Activated CD4-positive, alpha-beta memory T cell treated with anti-CD3 and anti-CD28 coated beads, Interleukin-2, amount 10 ng/mL, durations not matched to agents 7 days and 5 days (primary cell): ENCODE measurements at places on chromosomes 1 and 21. TPM values are rescaled to one million over a fixed set of nuclear protein-coding genes. Genes with fewer than 3 reads are reported as not detected.
A peak's percentile ranks its signal among the peaks of the same experiment; 100 is the strongest.

DNA sequence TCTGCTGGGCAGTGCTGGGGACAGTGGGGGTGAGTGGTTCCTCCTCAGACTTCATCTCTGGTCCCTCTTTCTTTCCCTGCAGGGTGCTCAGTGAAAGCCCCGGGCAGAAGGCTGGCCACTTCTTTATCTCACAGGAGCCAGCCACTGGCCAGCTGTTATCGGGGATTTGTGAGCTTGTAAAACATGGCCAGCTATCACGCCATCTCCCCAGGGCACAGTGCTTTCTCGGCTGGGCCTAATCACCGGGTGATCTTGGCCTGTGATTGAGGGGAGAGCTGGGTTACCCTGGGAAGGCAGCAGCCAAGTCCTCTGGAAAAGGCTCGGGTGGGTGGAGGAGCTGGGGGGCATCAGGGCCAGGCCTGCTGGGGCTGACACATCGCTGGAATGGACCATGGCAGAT, 83.0 kb downstream of the IGSF21 start:
- no peak for DNase-seq

DNA sequence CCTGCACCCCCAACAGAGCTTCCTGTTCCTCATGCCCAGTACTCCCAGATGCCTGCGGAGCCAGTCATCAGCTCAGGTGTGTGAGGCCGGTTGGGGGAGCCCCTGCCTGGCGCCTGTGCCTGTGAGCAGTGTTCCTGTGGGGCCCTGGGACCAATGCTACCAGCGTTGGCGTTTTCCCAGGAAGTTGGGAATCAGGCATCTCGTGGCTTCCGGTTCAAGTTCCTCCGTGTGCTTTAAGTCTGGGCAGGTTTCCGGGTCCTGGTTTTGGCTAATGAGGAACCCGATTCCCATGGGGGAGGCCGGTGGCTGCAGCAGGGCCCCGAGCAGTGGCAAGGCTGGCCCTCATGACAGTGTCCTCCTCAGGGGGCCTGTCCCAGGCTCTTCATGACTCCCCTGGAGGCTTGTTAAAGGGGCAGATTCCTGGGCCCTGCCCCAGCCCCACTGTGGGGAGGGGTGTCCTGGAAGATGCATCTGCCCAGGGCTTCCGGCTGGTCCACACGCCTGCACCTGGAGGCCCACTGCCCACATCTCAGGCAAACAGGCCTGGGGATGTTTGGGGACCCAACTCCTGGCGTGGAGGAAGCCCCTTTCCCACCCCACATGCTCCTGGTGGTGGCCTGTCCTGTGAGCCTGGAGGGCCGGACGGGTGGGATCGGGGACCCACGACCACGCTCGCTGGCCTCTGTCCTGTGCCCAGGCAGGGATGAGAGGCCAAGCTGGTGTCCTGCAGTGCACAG, 26.2 kb downstream of the TP73 start:
- DNase-seq, result no peak

DNA sequence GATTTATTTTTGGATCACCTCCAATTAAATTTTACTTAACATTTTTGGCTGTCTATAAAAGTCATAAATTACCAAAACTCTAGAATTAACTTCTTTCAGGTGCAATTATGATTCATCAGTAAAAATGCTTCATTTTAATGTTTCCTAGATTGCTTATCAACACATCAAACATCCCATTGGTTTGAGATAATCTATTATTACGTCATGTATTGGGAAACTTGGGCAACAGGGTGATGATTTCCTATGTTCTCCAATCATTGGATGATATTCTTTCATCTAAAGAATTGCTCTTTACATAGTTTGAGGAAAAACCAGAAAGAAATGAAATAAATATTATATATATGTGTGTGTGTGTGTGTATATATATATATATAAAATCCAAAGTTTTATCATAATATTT, 76.8 kb upstream of the KCNJ6 start:
- no peak for DNase-seq

- no peak for DNase-seq
Observed at GRCh38 chr1:180123463-180123936, 31.2 kb upstream of the QSOX1 start.

GRCh38 chr1:160799641-160800040, 3.7 kb downstream of the LY9 start:
- no peak for DNase-seq

GRCh38 chr1:100353988-100354387, 1.7 kb downstream of the CDC14A start:
- DNase-seq, result no peak

DNA sequence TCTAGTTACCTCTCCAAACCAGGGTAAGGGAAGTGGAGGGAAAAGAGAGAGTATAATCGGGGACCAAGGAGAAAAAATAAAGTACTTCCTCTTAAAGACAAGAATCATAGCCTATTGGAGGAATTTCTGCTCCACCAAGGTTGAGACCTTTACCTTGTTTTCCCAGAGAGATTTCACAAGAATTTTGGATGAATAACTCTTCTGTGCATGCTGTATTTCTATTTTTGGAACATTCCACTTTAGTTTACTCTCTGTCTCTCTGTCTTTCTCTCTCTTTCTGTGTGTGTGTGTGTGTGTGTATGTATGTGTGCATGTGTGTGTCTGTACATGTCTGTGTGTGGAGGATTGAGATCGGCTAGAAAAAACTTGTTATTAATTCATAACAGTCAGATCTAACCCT, 318.4 kb upstream of the RGS18 start:
- DNase-seq, result no peak

DNA sequence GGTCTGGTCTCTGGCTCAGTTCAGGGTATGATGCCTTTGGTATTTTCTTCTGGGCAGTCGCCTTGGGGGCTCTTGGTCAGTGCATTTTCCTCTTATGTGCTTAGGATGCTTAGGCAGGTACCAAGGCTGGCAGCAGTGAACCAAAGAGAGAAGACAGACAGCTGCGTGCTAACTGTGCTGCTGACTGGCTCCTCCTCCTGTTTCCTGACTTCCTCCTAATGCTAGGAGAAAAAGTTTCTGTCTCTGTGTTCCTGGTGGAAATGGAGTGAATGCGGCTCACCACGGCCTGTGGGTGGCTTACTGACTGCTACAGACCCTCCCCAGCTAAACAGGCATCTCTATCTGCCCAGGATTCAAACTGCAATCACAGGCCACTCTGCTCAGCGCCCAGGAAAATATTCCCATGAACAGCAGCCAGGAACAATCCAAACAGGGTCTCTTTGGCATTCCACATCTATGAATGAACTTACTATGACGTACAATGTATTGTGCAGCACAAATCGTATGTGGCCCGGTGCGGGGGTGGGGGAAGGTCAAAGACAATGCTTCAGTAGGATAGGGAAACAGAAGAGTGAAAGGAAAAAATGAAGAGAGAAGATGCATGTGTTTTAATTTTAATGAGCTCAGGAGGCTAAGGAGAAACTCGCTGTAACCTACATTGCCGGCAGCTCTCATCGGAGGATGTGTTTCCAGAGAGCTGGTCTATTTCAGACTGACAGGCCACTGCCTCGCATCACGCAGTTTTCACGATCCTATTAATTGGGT, 2.8 kb downstream of the ABCG1 start:
- DNase-seq, result no peak

- DNase-seq, result no peak
Observed at GRCh38 chr1:181101581-181102226, 13.2 kb downstream of the IER5 start.

DNA sequence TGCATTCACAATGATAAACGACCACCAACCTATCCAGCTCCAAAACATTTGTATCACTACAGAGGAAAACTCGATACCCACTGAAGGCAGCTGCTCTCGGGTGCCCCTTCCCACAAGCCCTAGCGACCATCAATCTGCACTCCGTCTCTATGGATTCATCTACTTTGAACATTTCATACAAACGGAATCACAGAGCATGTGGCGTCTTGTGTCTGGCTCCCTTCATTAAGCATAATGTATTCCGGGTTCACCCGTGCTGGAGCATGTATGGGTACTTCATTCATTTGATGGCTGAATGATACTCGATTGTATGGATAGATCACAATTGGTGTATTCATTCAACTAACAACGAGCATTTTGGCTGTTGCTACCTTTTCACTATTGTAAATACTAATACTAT, 340.2 kb downstream of the SMYD3 start:
- no peak for DNase-seq

DNA sequence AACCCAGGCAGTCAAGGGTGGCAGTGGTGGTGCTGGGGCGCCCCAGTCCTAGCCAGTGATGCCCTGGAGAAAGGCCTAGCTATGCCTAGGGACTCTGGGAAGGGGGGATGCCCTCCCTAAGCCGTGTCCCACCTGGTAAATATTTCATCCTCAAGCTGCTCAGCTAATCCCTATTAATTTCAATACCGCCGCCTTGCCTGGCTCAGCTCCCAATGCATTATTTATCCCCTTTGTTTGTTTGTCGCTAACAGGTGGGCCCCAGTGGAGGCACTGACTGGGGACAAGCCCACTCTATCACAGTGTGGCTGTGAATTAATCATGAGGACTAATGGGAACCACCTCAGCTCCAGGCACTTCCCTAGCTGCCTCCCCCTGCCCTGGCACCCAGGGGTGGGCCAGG, 22.5 kb downstream of the DMAP1 start:
- DNase-seq, result no peak

DNA sequence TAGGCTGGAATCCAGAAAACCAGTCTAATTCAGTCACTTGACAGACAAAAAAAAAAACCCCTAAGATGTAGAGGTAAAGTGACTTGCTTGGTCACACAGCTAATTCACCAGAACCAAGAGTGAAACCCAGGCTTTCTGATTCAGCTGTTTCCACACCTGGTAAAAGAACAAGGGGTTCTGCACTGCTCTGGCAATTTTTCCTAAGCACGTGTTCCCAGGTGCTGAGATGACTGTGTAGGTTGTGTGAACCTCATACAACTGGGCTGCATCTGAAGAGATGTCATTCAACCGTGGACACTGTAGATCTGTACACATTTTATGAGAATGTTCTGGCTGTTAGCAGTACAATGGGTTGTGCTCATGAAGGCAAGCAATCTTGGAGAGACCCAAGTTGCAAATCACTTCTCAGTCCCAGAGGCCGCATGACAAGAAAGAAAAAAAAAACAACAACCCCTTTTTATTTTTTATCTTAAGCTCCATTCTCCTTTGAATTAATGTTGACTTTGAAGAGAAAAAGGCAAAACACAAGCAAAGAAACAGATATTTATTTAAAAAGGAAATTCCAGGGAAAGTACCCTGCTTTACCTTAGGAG, 95.4 kb downstream of the INTS7 start:
- peak; percentile 29 for DNase-seq

- no peak for DNase-seq
Observed at GRCh38 chr1:43206600-43207228, 34.6 kb downstream of the CFAP57 start.

DNA sequence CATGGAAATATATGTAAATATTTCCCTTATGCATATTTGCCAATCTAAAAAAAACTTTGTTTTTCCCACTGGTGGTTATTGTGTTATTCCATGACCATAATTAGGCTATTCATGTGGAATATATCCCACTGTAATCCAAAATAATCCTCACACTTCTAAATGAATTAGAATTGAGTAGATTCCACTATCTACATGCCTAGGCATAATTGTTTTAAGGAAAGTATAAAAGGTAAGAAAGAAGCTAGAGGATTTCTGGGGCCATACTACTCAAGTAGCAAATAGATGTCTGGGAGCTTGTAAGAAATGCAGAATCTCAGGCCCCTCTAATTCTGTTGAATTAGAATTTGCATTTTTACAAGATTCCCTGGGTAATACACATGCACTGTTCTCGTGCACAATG, 83.5 kb upstream of the RRP15 start:
- DNase-seq, result no peak

DNA sequence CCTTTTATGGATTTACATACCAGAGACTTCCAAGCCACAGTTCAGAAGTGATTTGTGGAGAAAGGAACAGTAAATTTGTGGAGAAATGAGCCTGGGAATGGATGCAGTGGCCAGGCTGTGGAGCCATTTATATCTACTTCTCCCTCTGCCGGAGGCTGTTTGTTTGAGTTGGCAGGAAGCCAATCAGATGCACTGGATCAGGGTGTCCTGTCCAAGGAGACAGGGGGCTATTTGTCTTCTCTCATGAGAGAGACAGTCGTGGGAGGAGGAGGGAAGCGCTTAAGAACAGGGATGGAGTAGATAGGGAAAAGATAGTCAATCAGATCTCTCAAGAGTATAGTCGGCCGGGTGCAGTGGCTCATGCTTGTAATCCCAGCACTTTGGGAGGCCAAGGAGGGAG, 2.8 kb upstream of the HAPLN2 start:
- DNase-seq, result no peak

DNA sequence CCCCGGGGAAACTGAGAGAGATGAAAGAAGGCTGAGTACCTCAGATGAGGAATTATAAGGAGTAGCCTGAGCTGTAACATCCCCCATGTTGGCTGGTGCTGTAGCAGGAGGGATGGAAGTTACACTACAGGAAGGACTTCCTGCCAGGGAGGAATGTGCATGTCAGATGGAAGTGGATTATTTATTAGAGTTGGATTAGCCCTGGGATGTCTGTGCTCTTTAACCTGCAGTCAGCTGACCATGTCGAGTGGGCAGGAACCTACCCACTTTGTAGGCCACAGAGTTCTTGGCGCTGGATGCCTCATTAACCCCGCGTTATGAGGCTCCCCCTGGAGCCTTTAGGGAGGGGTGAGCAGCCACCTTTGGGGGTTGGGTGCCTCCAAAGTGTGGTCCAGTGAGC, 757 bp upstream of the SEMA4A start:
- no peak for DNase-seq

DNA sequence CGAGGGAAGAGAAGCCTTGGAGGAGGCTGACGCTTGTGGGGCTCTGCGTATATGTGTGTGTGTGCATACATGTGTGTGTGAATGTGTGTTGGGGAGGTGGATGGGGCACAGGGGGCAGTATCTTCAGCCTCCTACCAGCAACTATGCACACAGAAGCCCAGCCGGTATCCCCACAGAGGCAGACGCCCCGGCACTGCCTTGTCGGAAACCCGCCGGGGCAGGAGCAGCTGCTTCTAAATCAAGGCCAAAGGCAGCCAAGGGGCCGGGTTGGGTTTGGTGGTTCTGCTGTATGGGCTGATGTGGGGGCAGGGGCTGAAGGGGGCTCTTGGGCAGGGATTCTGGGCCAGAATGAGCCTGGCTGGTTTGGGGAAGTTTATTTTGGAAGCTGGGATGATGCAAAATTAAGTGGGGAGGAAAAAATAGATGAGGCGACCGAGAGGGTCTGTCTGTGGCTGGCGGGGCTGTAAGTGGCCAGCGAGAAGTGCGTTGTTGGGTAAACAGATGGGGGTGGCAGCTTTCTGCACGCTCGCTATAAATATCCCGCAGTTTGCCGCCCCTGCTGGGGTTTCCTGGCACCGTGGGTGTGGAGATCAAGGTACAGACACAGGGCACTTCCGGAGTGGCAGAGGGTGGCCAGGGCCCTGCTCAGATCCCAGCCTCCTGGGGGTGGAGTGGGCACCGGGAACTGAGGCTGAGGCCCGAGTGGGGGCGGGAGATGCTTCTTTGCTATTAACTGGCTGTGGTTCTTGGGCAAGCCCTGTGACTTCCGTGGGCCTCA, 11.0 kb upstream of the WNT4 start:
- DNase-seq, result no peak

The MTMR11 gene
- total RNA-seq, result 20.7 TPM

The PGLYRP4 gene
- not detected for total RNA-seq

The COL6A1 gene
- 0.33 TPM for total RNA-seq

The PLA2G2F gene
- not detected for total RNA-seq

The TOR1AIP1 gene
- total RNA-seq, result 84.8 TPM

The PLA2G2D gene
- total RNA-seq, result not detected

The ARHGAP30 gene
- 339 TPM for total RNA-seq

The PTPN7 gene
- 228 TPM for total RNA-seq
